CD4-positive, alpha-beta memory T cell (primary cell): ENCODE measurements at places on chromosomes 2 and 18. TPM values are rescaled to one million over a fixed set of nuclear protein-coding genes. Genes with fewer than 3 reads are reported as not detected.
A peak's percentile ranks its signal among the peaks of the same experiment; 100 is the strongest.

IL18R1 gene
- total RNA-seq = 9.5 TPM

COL4A4 gene
- total RNA-seq = 0.03 TPM

DNA sequence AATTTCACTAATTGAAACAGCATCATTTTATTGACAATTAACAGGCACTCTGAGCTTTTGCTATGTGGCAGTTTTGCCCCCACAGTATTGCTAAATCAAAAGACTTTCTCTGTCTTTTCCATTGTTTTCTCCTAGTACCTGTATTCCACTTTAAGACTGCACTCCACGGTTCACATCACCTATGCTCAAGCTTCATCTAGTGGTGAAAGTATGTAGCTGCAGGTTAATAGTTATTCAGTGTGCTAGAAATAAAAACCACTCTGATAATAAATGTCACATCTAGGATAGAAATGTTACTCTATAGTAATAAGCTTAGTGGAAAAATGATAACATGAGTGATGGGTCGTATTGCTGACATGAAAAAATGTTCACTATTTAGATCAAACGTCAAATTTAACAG, 24.6 kb downstream of the ARL6IP6 start:
- H3K4me3 ChIP-seq = no peak overlapping the region
- H3K36me3 ChIP-seq = no peaks in the 10 kb centered on the region
- H3K27me3 ChIP-seq = no peaks in the 10 kb centered on the region
- H3K4me1 ChIP-seq = no peaks in the 10 kb centered on the region
- no peak overlapping the region for H3K27ac ChIP-seq

DNA sequence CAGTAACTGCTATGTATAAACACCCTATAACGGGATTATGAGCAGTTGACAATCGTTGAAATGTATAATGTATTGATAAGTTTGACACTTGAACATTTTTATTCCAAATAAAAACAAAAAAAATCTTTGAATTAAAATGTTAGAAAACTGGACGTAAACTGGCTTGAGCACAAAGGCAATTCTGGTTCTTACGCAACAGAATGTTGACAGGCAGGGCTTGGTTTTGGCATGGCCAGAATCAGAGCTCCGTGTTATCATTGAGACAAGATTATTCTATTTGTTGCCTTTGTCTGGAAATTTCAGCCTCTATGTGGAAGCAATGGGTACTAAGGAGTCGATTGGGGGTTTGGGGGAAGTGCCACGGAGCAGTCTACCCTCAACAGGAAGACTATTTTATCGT, 1028.6 kb upstream of the ZEB2 start:
- H3K27me3 ChIP-seq = no peaks in the 10 kb centered on the region
- no peaks in the 10 kb centered on the region for H3K36me3 ChIP-seq
- H3K27ac ChIP-seq = no peak overlapping the region
- no peak overlapping the region for H3K4me3 ChIP-seq

- H3K27me3 ChIP-seq = no peaks in the 10 kb centered on the region
- no peak for DNase-seq
- H3K36me3 ChIP-seq = no peaks in the 10 kb centered on the region
- H3K27ac ChIP-seq = no peak overlapping the region
- no peaks in the 10 kb centered on the region for H3K4me1 ChIP-seq
Observed at GRCh38 chr2:236340251-236340650, 76.0 kb upstream of the ASB18 start.

DNA sequence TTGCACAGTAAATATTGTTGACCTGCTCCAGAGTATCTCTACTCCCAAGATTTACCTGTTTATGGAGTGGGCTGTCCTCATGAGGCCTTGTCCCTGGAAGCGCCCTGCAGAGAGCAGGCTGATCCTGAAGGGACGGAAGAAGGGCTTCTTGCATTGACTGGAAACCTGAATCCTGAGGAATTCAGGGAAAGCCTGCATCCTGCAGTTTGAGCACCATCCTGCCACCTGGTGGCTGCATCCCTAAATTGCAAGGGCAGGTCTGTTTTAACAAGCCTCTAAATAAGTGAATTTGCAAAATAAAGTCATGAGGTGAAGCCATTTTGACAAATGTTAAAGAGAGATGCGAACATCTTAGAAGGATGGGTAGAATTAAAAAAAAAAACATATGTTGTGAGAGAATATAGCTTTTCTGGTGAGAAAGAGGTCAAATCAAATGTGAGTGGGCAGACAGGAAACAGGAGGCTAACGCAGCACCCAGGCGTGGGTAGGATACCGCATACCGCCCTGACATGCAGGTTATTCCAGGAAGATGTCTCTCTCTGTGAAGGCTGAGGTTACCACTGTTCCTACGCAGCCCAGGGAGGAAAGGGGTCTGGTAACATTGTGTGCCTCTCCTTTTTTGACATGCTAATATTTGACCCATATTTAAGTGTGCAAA, 754.9 kb downstream of the RNF144A start:
- H3K27me3 ChIP-seq = no peaks in the 10 kb centered on the region
- no peaks in the 10 kb centered on the region for H3K36me3 ChIP-seq
- DNase-seq = peak; percentile 43

DNA sequence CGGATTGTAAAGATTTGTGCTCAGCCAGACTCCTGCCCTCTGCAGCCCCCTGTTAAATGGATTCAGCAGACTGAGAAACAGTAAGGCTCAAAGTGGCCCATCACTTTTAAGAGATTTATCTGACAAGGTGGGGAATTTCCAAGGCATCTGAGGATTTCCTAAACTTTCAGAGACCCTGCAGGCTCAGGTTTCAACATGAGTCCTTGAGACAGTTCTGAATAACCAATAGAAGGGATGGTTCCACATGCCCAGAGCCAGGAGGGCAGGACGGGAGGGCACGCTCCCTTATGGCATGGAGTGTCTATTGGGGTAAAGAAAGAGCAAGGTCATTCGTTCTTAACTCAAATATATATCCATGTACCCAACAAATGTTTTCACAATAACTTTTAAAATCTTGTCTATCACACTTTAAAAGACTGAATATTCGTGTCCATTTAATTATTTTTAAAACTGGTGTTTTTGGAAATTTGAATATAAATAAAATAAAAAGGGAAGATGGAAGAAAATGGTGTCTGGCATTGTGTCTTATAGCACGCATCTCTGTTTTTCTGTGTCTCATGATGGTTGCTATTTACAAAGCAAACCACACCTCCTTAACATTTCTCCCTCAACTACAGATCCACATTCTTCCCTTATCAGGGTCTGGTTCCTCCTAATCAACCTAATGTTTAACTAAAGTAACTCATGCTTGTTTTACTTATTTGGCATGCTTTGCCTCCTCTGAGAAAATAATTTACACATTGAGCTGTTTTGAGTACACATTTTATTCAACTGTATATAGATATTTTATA, 56.0 kb upstream of the DSG1 start:
- no peak overlapping the region for H3K27ac ChIP-seq
- DNase-seq = no peak
- H3K4me1 ChIP-seq = no peaks in the 10 kb centered on the region
- H3K4me3 ChIP-seq = no peak overlapping the region
- H3K27me3 ChIP-seq = no peaks in the 10 kb centered on the region
- no peaks in the 10 kb centered on the region for H3K36me3 ChIP-seq

DNA sequence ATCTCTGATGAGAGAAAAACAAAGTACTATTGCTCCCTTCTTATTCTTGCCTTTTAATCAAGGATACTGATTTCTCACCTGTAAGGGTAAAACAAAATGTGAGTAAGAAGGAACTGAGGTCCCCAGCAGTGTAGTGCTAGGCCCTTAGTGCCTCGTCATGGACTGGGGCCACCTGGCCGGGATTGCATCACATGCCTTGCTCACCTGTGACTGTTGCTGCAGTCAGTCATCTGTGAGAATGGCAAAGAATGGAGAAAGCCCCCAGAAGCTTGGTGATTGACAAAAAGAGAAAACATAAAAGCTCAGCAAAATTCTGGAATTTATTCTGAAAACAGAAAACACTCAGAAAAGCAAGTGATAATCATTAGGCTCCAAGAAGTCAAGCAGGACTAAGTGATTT, 63.4 kb downstream of the SPATS2L start:
- no peak overlapping the region for H3K27ac ChIP-seq
- H3K4me1 ChIP-seq = peaks cover 17% of the 10 kb centered on the region
- H3K36me3 ChIP-seq = no peaks in the 10 kb centered on the region
- no peaks in the 10 kb centered on the region for H3K27me3 ChIP-seq

GRCh38 chr2:487186-488079, 189.8 kb downstream of the TMEM18 start:
- no peak overlapping the region for H3K27ac ChIP-seq
- H3K27me3 ChIP-seq = no peaks in the 10 kb centered on the region
- no peaks in the 10 kb centered on the region for H3K4me1 ChIP-seq
- no peak overlapping the region for H3K4me3 ChIP-seq

- no peak for DNase-seq
- no peak within 1 kb of the TSS for H3K4me3 ChIP-seq
- peaks cover 7% of the 10 kb centered on the region for H3K4me1 ChIP-seq
- no peak within 1 kb of the TSS for H3K27ac ChIP-seq
- peaks cover 20% of the 10 kb centered on the region for H3K27me3 ChIP-seq
Observed at GRCh38 chr2:20224716-20225293, at the start of gene SDC1. TSS of gene SDC1 (minus strand) at chr2:20225130. CDS start at chr2:20224867, 263 bp downstream.
